ENCODE measurements at places on chromosomes 2 and 18. TPM values are rescaled to one million over a fixed set of nuclear protein-coding genes. Genes with fewer than 3 reads are reported as not detected.

The PPP4R3B gene
- total RNA-seq: 50.6 TPM

The TACR1 gene
- 0.14 TPM for total RNA-seq

The ZDBF2 gene
- 30.2 TPM for total RNA-seq

The PARD3B gene
- total RNA-seq: 2.5 TPM

- no peak for DNase-seq
Measured at GRCh38 chr2:46010925-46011490, 286.2 kb upstream of the EPAS1 start.

DNA sequence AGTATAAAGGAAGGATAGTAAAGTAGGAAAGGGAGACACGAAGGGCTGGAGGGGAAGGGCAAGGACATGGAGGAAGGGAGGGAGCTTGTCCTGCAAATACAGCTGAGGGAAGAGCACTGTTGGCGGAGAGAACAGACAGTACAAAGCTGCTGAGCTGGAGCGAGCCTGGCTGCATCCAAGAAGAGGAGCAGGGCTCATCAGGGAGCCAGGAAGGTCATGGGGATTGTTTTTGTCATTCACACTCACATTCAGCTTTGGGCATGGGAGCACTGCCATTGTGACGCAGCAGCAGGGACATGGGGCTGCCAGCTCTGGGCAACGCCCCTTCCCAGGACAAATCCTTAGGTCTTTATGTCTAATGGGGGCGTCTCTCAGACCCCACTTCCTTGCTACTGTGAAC is 125.1 kb downstream of the COPS8 start:
- peak; percentile 78 for DNase-seq

- DNase-seq: no peak
Measured at GRCh38 chr2:106168657-106169056, 25.4 kb downstream of the UXS1 start.
